ENCODE measurements at places on chromosomes 6 and 20. TPM values are rescaled to one million over a fixed set of nuclear protein-coding genes. Genes with fewer than 3 reads are reported as not detected.

The TP53RK gene
- 8.9 TPM for polyA plus RNA-seq

DNA sequence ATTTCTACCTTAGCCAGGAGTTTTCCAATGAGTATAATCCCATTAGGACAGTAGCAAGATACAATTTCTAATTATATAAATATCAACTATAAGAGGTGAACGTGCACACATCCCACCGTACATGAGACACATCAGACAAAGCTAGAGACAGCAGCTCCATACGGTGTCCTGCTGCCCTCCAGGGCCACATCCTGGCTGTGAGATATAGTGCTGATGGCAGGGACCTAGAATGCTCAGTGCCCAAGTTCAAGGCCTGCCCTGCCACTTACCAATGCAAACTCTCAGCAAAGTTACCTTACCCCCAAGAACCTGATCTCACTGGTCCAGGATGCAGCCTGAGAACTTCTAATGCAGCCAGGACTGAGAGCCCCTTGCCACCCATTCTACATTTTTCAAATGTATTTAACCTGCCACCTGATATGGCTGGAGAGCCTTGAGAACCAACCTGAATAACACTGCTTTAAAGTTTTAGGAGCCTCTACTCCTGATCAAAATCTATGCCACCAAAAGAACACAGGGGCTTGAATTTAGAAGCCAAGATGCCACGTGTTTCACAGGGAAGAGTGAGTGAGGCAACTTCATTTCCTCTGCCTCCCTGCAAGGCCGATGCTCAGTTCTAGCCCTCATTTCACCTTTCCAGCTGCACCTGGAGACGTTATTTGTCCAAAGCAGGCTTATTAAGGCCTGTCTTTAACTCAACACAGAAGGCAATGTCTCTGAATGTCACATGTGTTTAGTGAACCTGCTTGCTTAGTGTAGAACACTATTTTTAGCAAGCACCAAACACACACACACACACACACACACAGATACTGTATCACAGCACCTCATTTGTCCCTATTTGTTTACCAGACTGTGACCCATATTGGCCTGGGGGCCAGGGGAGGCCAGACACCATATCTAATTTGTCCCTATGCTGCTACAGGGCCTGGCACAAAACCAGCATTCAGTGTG lies 6.1 kb downstream of the NFATC2 start:
- DNase-seq, result no peak

- no peak for DNase-seq
These were observed 693.0 kb downstream of the HTR1B start for GRCh38 chr6:76770281-76770680.

GRCh38 chr6:5012519-5012918 lies 8.7 kb upstream of the RPP40 start:
- no peak for DNase-seq

The TMEM74B gene
- polyA plus RNA-seq, result 0.24 TPM

DNA sequence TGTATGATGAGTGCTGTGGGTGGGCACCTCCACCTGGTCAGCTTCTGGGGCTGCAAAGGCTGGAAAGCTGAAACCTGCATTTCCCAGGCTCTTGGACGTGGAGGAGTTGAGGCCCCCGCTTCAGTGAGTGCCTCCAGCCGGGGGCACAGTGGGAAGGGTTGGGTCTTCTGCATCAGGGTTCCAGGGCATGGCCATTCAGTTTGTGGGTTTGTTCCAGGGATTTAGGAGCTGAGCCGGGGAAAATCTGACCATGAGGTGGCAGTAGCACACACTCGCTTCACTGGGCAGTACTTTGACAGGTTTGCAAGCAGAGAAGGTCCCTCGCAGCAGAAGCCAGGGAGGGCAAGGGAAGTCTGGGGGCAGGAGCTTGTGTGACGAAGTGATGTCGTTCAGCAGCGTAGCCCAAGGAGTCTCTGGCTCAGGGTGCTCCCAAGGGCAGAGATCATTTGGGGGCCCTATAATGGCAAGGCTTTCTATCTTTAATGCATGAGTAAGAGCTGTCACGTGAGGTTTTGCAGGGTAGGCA lies 69.5 kb upstream of the SULF2 start:
- peak; percentile 32 for DNase-seq

The HSP90AB1 gene
- polyA plus RNA-seq, result 420 TPM

- no peak for DNase-seq
These were observed 120.4 kb upstream of the GGTLC1 start for GRCh38 chr20:24109008-24109407.

The GSTA3 gene
- 431 TPM for polyA plus RNA-seq

The C6orf118 gene
- polyA plus RNA-seq, result not detected

GRCh38 chr6:94478133-94479005 lies 1059.0 kb upstream of the EPHA7 start:
- no peak for DNase-seq

The FOXS1 gene
- 0.22 TPM for polyA plus RNA-seq

DNA sequence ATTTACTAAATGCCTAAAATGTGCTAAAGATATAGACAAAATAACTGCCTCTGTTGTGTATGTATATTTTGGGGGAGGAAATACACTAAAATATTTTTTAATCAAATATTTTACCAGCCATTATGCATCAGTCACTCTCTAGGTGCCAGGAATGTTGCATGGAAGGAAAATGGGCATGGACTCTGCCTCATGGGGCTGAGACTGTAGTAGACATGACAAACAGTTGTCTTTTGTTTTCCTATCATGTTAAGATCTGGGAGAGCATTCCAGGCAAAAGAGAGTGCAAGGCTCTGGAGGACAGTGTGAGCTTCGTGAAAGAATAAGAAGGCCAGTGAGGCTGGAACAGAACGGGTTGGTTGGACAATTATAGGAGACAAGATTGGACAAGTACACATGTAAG lies 26.5 kb downstream of the HLA-DOB start:
- DNase-seq, result no peak

The RNF114 gene
- polyA plus RNA-seq, result 26.9 TPM

The DTNBP1 gene
- 8.8 TPM for polyA plus RNA-seq

DNA sequence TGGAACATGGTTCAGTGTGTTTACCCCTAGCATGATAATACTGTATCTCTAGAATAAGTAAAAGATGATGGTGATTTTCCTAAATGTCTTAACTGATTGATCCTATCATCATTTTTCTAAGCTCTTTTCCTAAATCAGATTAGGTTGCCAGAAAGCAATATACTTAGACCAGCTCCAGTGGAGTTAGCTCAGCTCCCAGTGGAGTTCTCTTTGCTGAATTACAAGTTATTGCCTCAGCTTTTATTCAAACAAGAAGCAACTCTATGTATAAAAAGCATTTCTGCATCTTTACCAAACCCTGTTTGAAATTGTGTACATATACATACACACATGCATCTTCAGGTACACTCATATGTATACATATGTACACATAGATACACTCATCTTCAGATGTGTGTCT lies 44.9 kb downstream of the SNX9 start:
- no peak for DNase-seq

DNA sequence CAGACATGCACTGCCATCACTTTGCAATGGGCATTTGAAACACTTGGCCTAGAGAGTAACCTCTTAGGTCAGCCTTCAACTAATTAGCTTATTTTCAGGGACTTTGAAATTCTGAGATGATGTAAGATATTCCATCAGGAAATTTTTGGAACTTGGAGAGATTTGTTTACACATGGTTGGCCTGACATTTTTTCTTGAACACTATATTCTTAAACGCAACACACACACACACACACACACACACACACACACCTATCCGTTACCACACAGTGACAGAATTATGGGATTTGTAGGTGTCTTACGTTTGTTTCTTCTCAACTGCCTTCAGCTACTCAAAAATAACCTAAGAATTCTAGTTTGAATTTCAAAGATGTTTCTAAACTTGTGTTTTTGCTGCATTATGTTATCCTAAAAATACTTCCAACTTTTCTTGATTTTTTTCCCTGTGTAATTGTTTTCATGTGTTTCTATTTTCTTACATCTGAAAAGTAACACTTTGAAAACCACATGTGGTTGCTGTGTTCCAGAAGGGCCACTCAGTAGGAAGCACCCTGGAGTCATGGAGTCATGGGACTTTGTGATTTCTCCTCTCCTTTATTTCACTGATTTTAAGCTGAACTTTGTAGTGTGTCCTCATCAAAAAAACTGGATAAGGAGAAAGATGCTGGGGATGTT lies 31.9 kb downstream of the MARCKS start:
- no peak for DNase-seq

GRCh38 chr6:156434795-156435190 lies 342.4 kb upstream of the ARID1B start:
- no peak for DNase-seq

The TTLL9 gene
- polyA plus RNA-seq, result 0.88 TPM

DNA sequence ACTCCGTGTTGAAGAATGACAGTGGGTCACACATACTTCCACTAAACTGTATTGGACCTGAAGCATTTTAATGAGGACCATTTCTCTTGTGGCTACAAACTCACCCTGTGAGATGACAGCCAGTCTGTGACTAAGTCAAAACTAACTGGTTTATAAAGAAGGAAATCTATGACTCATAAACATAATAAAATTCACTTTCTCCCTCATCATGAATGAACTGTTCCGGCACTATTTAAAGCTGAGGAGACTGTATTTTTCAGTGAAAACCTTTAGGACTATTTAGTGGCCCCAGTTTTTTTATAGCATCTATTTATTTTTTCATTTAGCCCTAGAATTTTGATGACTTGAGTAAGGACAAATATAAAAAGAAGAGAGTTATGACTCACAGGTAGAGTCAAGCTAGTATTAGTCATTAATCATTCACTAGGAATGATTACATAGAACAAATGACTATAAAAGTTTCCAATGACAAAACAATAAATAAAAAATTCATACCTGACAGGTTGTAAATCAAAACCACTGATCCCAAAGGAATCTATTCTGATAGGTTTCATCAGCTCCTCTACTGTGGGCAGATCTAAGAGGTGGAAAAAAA lies 34.2 kb downstream of the CEP162 start:
- no peak for DNase-seq

The CCM2L gene
- polyA plus RNA-seq, result 11.4 TPM

All from adrenal gland (tissue), 19 donors.